Activated CD4-positive, alpha-beta T cell treated with anti-CD3 and anti-CD28 coated beads, Interleukin-2, amount 50 U/mL, for 24 hours (primary cell): ENCODE measurements at places on chromosomes 16 and 17.

GRCh38 chr16:69329369-69330285 lies 761 bp downstream of the PDF start:
- DNase-seq: no peak

GRCh38 chr17:13594310-13594709 lies 7.4 kb downstream of the HS3ST3A1 start:
- DNase-seq: no peak

DNA sequence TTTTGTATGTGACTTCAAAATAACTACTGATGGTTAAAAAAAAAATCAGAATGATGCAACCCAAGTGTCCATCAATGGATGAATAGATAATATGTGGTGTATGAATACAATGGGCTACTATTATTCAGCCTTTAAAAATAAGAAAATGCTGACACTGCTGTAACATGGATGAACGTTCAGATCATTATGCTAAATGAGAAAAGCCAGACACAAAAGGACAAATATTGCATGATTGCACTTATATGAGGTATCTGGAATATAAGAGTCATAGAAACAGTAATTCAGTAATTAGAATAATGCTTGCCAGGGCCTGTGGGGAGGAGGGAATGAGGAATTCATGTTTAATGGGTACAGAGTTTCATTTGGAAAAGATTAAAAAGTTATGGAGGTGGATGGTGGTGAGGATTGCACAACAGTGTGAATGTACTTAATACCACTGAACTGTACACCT lies 25.4 kb downstream of the TENT4B start:
- DNase-seq: no peak

GRCh38 chr17:34532281-34533065 lies 46.9 kb upstream of the TMEM132E start:
- DNase-seq: no peak

- DNase-seq: no peak
Measured at GRCh38 chr17:53924530-53925455, 102.1 kb downstream of the KIF2B start.

GRCh38 chr17:42553866-42554249 lies 1.1 kb downstream of the HSD17B1 start:
- no peak for DNase-seq
